ENCODE measurements at places on chromosomes 4 and X. TPM values are rescaled to one million over a fixed set of nuclear protein-coding genes. Genes with fewer than 3 reads are reported as not detected.

DNA sequence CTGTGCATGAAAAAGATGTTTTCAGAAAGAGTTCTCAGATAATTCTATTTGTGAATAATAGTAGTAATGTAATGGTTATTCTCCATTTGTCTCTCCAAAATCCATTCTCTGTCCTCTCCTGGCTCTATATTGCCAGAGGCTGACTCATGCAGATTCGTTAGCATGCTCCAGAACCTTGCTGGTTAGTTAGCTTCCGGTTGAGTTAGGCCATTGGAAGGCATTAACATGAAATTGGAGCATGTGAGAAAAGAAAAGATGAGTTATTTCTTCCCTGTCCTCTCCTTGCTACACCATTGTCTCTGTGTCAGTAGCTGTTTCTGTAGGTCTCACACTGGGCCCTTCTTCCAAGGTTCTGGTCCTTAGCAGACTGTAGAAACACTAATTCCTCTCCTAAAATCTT lies 23.5 kb upstream of the PRDM8 start:
- DNase-seq = no peak

- DNase-seq = no peak
These were observed 23.9 kb upstream of the HSD17B10 start for GRCh38 chrX:53458082-53458481.

GRCh38 chrX:63275127-63275526 lies 76.0 kb downstream of the SPIN4 start:
- no peak for DNase-seq

- no peak for DNase-seq
These were observed 773 bp upstream of the TXLNG start for GRCh38 chrX:16785247-16786138.

- no peak for DNase-seq
These were observed 62.2 kb upstream of the GPR78 start for GRCh38 chr4:8517946-8518345.

DNA sequence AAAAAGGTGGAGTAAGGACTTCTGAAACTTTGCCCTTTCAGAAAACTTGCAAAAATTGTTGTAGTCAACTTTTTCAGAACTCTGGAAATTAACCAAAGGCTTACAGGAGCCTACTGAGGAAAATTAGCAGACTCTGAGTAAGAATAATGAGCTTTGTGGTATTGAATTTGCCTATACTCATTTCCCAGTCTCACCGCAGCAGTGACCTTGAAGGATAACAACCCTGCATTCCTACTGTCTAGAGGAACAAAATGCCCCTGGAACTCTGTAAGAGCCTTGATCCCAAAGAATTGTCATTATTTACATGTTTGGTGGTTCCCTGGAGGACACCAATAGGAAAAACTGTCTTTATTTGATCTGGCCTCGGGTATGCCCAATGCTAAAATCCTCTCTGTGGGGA lies 57.9 kb downstream of the MND1 start:
- no peak for DNase-seq

- DNase-seq = no peak
These were observed 61.1 kb downstream of the ZNF518B start for GRCh38 chr4:10395971-10396580.

GRCh38 chr4:2177443-2178093 lies 64.4 kb downstream of the HAUS3 start:
- DNase-seq = no peak

NXF2B gene
- total RNA-seq = not detected

GDPD2 gene
- total RNA-seq = not detected

LDB2 gene
- total RNA-seq = 22.2 TPM

All from heart right ventricle (tissue), 16 donors.